Stimulated activated CD4-positive, alpha-beta T cell treated with anti-CD3 and anti-CD28 coated beads, Interleukin-4, amount 100 ng/mL, for 24 hours (primary cell): ENCODE measurements at places on chromosomes 1 and 21.

- no peak for DNase-seq
These were observed 291.6 kb downstream of the SMYD3 start for GRCh38 chr1:246215510-246215903.

DNA sequence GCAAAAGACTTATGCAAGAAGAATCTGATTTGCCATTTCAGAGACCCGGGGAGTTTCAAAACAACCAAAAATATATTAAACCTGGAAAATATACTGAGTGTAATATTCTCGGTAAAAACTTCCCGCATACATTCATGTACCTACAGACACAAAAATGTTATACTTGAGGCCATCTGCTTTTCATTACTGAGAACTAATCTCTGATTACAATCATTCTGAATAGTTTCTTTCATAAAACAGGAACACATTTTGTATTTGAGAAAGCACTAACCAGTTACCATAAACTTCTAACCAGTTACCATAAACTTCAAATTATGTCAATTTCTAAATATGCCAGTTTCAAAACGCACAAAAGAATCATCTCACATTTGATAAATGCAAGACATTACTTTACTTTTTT lies 7.8 kb downstream of the ZNHIT6 start:
- DNase-seq = no peak

DNA sequence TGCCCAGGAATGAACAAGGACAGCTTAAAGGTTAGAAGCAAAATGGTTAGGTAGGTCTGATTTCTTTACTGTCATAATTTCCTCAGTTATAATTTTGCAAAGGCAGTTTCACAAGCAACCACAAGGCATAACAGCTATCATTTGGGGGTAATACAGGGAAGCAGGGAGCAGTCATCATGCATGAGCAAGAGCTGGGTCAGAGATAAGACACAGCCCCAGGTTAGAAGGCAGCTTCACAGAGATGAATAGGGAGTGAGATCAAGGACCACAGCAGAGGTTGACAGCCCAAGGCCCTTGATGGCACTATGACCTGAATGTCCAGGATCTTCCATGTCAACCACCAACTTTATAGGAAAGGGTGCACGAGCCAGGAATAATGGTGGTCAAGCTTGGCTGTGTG lies 9.0 kb upstream of the CSRP1 start:
- DNase-seq = no peak

GRCh38 chr1:225426395-225427234 lies 1.2 kb downstream of the LBR start:
- DNase-seq = peak; percentile 16

DNA sequence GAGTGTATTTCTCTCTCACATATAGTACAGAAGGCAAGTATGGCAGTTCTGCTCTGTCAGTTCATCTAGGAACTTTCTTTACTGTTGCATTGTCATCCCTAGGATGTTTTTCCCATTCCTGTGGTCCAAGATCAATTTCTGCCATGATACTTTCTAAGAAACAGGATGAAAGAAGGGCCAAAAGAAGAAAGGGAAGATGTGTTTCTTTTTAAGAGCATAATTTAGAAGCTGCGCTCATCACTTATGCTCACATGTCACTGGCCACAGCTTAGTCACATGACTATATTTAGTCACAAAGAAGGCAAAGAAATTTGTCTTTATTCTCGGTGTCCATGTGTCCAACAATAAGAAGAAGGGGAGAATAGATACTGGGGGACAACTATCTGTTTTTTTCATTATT lies 7.0 kb upstream of the MAST2 start:
- DNase-seq = no peak

DNA sequence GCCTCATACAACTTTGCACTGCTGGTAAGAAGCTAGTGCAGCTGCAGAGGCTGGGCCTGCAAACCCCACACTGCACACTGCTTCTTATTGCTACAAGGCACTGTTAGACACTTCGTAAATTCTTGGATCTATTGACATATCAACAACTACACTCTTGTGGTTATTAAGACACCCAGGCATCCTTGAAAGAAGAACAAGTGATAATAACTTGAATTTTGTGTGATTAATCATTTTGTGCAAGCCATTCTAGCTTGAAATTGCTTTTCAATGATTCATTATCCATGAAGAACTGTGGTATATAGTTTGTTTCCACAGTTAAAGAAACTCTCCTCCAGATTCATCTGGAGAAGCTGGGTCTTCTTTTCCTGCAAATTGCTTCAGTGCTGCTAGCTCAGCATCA lies 33.7 kb upstream of the IFI44L start:
- no peak for DNase-seq

GRCh38 chr1:36067871-36068270 lies 16.0 kb upstream of the TEKT2 start:
- no peak for DNase-seq

GRCh38 chr21:18147678-18148077 lies 97.0 kb upstream of the CHODL start:
- DNase-seq = no peak

- no peak for DNase-seq
These were observed 36.6 kb upstream of the NHLH2 start for GRCh38 chr1:115877511-115877910.

DNA sequence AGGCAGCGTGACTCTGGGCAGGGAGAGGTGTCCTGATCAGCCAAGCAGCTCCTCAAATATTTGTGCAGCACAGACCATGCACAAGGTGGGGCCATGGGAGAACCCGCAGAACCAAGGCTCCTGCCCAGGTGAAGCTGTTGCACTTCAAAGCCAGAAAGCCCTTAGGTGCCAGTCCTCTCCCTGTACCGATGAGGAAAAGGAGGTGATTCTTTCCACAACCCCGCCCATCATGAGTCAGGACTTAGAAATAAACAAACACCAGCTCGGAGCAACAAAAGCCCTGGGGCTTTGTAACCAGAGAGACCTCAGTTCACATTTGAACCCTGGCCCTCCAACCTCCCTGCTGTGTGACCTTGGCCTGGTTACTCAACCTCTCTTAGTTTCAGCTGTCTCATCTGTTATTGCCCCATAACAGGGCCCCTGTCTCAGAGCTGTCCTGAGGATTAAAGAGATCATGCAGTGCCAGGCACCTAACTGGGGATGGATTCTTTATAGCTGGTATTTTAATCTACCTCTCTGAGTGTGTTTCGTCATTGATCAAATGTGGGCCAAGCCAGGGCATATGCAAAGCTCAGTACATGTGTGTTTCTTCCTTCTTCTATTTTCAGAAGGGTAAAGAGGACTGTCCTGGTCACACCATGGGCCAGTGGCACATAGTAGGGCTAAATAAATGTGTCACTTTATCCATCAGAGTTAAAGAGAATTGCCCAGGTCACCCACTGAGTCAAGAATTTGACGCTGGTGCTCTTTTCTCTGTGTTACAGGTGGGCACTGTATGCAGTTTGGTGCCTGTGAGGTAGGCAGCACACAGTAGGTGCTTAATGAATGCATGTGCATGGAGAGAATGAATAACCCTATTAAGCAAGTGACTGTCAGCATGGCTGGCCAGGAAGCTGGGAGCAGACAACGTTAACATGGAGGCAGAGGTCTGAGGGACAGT lies 1.4 kb downstream of the LDLRAD1 start:
- no peak for DNase-seq

- no peak for DNase-seq
These were observed 12.7 kb downstream of the PACC1 start for GRCh38 chr1:212401838-212402582.

- DNase-seq = no peak
These were observed 13.5 kb upstream of the SLC1A7 start for GRCh38 chr1:53155945-53156344.

DNA sequence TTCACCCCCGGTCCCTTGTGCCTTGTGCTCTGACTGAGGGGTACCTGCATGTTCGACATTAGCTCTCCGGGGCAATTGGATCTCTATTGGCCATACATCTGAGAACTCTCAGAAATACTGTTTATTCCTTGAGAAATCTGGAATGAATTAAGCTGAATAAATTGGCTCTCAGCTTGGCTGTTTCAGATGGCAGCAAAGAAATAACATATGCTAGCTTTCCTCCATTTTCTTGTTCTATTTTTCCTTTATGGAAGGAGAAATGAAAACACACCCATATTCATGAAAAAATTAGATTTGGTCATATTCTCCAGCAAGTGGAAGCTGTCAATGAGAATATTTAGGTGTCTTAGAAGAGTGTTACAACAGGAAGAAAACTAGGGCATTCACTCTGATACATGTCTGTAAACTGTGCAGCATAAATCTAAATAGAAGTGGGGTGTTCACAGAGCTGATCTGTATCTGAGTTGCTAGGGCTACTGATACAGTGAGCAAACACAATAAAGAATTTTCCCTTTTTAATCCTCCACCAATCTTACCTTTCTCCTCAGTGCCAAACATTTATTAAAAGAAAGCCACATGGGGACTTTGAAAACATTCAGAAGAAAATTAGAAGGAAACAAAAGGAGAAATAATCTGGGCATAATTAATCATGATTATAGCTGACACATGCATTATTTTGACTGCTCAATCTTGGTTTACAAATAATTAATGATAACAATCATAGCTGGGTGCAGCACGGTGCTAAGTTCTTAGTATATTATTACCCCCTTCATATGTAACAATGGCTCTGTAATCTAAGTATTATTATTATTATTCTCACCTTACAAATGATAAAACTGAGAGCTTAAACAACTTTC lies 671.9 kb upstream of the USP24 start:
- no peak for DNase-seq

DNA sequence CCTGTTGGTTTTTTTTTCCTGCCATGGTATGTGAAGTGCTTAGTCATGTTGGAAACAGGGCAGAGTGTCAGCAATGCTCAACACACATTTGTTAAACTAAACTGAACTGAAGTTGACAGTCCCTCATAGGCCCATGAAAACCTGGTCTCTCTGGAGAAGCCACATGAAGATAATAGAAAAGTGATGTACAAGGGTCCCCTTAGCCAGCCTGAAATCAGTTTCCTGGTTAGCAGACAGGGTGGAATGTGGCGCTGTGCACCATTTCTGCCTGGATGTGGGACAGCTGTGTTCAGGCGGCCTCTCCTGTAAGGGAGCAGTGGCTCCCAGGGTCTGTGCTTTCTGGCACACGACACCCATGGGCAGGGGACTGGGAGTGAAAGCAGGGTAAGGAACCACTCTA lies 9.9 kb upstream of the CHI3L1 start:
- DNase-seq = no peak

GRCh38 chr1:225709101-225709500 lies 56.2 kb upstream of the ENAH start:
- no peak for DNase-seq

DNA sequence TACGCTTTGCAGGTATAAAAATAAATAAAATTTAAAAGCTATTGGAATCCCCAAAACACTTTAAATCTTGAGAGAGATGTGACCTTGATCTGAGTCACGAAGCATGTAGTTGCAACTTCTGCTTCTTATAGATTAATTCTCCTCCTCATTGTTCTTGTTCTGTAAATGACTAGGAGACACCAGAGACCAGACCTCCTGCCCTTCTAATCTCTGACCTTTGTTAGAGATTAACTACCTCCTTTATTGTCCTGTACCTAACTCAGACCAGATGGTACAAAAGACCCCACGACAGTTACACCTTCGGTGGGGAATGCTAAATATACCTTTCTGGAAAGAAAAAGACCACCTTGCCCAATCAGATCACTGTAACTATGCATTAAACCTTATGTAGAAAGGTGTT lies 76.9 kb upstream of the NEK2 start:
- DNase-seq = no peak

- DNase-seq = no peak
These were observed 3.1 kb downstream of the WNT4 start for GRCh38 chr1:22139817-22140216.

GRCh38 chr21:40731206-40731605 lies 115.8 kb downstream of the DSCAM start:
- DNase-seq = no peak

- DNase-seq = no peak
These were observed 599.5 kb downstream of the MATN1 start for GRCh38 chr1:30123896-30124295.

DNA sequence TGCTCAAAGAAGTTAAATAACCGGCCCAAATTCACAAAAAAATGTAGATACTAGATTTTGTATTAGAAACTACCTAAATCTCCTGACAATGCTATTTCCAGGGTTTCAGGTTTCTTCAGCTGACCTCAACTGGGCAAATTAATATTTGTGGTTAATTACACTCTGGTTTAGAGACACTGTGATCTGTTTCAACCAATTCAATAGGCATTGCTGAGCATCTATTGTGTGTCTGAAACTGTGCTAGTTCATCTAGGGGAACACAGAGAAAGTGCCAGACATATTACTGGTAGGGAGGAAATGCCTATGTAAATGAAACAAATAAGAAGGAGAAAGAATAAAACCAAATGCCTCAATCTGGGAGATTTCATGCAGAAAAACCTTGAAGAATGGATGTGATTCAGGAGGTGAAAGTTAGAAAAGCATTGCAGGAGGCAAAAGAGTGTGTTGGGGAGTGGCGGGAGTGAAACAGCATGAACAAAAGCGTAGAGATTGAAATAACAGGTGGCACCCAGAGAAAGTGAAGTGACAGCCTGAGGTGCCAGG lies 51.3 kb upstream of the IVNS1ABP start:
- DNase-seq = no peak

GRCh38 chr1:204255225-204255624 lies 41.4 kb upstream of the GOLT1A start:
- no peak for DNase-seq

- DNase-seq = no peak
These were observed 10.0 kb downstream of the NCSTN start for GRCh38 chr1:160353223-160353622.

- no peak for DNase-seq
These were observed 34.0 kb upstream of the KLHDC7A start for GRCh38 chr1:18446751-18447150.

GRCh38 chr1:54227891-54228310 lies 27.9 kb downstream of the MRPL37 start:
- no peak for DNase-seq

DNA sequence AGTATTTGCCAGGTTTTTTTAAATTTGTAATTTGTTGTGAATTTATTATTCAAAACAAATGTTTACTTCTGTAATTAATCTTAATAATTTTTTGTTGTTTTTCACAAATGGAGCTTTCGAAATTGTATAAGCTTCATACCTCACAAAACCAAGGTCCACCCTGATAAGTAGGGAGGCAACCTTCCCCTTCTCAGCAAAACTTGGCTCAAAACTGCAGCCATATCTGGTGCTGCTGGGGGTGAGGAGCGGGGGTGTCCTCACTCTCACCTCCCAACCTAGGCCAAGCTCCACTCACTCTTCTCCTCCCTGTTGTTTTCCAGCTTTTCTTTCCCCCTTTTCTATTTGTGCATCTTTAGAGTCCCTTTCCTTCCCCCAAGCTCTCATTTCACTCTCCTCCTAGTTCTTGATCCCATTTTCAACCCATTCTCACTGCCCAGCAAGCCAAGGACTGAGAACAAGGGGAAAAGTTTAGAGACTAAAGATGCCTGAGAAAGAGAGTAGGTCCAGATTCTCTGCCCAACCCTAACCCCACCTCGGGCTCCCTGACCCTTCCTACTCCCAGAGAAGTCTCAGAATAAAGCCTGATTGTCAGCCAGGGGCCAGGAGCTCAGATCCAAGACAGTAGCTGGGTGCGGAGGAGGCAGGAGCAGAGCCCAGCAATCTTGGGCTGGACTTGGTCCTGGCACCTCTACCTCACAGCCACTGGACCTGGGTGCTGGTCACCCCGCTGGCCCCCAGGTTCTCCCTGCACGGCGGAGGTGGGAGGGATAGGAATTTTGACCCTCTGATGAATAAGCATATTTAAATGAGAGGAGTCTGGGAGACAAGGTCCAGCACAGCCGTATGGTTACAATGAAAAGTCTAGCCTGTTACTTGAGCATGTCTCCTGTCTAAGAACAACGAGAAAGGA lies 8.3 kb upstream of the CFAP45 start:
- DNase-seq = no peak

GRCh38 chr1:234680331-234680904 lies 70.4 kb upstream of the IRF2BP2 start:
- no peak for DNase-seq
